Activated naive CD8-positive, alpha-beta T cell treated with anti-CD3 and anti-CD28 coated beads, Interleukin-2, amount 10 ng/mL, durations not matched to agents 7 days and 5 days (primary cell): ENCODE measurements at places on chromosomes 11 and 22.

DNA sequence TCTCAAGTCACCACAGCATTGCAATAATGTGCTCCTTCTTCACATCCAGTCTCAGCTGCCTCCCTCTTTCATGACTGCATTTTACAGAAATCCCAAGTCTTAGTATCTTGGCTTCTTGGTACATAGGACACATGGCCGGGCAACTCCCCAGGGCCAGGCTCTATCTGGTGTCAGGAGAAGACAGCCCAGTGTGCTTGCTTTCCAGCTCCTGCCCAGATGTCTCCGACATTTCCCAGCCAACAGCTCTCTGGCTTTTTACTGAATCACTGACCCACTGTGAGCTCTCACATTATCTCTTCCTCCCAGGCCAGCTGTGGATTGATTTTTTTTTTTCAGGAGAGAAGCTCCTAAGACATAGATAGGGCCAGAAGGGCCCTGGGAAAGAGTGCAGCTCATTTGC lies 346.0 kb upstream of the C11orf87 start:
- no peak for DNase-seq

DNA sequence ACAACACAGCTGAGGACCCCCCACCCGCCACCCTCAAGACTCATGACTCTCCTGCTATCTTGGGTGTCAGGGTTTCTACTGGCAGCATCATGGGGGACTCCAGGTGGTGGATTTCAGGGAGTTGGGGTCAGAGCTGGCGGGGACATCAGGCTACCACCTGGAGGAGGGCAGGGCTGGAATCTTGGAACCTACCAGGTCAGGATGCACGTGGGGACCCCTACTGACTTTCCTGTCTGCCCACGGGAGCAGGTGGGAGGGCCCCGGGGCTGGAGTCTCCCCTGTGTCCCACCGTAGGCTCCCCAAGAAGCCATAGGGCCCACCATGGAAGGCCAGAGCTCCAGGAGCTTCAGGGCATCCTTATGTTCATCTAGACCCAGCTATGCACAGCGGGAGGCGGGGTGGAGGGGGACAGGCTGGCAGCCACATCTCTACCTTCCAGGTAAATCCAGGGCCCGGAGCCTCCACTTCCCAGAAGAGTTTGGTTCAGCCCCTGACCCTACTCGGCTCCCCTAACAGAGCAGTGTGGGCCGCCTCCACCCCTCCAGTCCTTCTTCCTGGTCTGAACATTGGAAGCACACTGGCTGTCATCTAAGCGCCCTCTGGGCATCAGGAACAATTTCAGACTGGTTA lies 10.0 kb downstream of the SLC37A2 start:
- DNase-seq = no peak

DNA sequence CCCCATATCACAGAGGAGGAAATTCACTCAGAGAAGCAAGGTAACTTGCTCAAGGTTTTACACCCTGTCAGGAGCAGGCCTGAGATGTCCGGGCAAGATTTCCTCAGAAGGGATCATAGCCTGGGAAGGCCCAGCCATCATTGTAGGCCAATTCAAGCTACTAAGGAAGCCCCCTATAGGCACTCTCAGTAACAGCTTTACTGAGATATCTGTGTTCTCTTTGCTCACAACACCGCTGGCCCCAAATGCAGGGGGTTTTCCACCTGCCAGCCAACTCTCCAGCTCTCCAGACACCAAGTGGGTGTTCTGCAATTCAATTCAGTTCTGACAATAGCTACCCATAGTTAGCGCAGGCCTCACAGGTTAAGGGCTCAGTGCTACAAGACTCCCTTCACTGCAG lies 84.0 kb downstream of the SLC36A4 start:
- no peak for DNase-seq

DNA sequence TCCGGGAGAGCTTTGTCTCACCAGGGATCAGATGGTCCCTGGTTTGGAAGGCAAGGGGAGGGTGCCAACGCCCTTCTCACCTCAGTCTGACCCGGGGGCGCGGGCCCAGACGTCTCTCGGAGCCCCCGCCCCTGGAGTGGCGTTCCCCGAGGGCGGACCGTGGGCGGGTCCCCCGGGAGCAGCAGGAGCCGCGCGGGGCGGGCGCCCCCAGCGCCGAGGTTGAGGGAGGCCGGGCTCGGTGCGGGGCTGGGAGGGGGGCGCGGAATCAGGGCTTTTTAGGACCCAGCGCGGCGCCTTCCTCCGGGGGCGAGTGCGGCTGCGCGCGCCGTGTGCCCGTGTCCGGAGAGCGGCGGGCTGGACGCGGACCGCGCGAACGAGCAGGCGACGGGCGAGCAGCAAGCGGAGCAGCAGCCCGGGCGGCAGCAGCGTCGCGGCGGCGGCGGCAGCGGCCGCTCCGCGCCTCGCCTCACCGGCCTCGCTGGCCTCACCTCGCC lies at the start of gene KCNC1:
TSS of gene KCNC1 (plus strand) at position 364 of the 494 bp plus-strand sequence. CDS start 1,222 bp downstream, outside the sequence.
- no peak for DNase-seq

- no peak for DNase-seq
Observed at GRCh38 chr11:116300232-116300631, 472.6 kb downstream of the BUD13 start.

DNA sequence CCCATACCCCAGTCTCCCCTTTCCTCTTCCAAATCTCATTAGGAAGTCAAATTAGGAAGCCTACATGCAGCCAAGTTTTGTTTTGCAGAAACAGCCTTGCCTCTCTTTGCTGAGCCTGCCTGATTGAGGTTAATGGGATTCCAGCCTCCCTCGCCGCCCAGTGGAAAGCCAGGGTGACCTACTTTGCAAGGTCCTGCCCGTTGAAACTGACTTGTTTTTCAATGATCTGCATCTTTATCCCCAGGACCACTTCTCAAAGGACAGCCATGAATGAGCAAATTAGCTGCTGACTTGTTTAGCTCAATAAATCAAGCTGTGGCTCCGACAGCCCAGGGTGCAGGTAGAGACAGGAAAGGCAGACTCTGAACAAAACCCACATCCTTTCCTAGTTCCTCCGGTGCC lies 110.4 kb downstream of the RRAS2 start:
- DNase-seq = no peak

- peak; percentile 54 for DNase-seq
Observed at GRCh38 chr11:20131788-20132666, 28.2 kb downstream of the DBX1 start.

GRCh38 chr11:11186249-11186648 lies 166.8 kb downstream of the CSNK2A3 start:
- DNase-seq = no peak

DNA sequence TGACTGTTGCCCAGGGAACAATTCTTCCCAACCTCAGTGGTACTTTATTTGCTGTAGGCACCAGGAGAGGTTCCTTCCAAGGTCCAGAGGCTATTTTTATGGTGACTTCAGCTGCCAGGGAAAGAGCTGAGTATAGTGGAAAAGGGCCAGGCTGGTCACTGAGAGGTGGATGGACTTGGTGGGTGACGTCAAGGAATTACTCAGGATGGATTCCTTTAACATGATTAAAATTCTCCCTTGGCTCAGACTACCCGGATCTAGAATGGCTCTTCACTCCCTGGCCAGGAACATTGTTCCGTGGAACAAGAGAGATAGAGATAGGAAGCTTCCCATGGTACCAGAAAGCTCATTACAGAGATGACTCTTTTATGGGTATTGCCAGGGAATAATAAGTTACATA lies 8.7 kb upstream of the CALCA start:
- DNase-seq = no peak

DNA sequence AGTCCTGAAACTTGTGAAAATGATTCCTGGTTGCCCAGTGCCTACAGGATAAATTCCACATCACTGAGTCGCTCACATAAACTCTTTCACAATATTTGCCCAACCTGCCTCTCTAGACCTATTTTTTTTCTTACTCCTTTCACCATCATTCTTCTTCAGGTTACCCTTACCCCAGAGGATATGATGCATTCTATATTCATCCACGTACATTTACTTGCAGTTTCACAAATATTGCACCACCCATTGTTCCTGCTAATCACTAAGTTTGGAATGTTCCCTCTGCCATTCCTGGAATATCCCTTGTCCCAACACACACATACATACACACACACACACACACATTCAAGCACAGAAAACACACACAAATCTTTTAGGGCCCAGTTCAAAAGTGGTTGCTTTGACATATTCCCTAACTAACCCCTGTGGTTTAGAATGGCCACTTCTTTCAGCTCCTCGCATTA lies 379.5 kb downstream of the ETS1 start:
- no peak for DNase-seq

DNA sequence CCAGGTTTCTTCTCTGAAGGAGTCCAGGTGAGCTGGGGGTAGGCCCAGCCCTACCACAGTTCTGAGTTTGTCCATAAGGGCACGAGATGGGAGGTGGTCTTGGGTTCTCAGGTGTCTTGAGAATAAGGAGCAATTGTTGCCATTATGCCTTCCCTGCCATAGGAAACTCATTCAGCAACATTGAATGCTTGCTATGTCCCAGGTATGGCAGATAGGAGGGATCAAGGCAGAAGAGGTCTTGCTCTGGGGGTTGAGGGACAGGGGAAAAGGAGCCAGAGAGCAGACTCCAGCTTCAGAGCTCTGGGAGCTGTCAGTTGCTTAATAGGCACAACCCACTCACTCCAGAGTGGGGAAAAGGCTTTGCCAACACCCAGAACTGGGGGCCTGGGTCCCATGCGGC lies 4.3 kb downstream of the SELENOM start:
- DNase-seq = no peak

GRCh38 chr22:25363474-25363873 lies 144.0 kb downstream of the CRYBB2 start:
- DNase-seq = no peak

DNA sequence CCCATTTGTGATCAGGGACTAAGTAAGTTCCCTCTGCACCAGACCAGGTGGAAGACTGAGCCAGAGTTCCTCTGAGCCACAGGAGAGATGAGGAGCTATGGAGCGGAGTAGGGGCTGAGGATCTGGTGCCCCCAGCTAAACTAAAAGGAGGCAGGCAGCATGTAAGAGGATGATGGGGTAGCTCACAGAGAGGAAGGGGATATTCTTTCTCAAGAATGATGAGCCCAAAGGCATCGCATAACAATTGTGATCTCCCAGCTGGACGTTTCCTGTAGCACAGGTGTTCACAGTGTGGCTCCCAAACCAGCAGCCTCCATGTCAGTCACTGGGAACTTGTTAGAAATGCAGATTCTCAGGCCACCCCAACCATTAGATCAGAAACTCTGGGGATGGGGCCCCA lies 24.4 kb downstream of the ADAMTS8 start:
- no peak for DNase-seq

GRCh38 chr11:108786281-108786990 lies 121.6 kb downstream of the DDX10 start:
- DNase-seq = no peak

DNA sequence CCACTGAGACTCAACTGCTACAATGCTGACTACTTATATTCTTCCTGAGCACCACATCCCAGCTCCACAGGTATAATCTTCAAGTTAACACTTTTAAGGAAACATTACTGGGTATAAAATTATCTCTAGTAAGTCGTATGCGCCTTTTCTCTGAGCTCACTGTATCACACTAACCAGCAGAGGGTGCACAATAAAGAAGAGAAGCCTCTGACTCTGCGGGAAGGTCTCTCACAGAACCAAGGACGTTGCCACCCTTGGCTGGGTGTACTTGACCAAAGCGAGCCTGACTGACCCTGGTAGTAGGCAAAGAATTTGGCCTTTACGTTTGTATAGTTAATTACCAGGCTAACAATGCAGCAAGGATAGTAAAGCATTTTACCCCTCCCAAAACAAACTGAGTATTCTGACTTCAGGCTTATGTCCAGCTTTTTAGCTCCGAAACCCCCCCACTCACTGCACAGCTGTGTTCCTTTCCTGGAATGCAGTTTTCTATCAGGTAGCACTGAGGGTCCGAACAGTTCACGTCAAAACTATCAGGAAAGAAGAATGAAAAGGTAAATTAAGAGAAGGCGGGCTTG lies at the start of gene BTBD18:
TSS of gene BTBD18 (minus strand) at position 144 of the 578 bp plus-strand sequence. CDS start 631 bp downstream, outside the sequence.
- no peak for DNase-seq

DNA sequence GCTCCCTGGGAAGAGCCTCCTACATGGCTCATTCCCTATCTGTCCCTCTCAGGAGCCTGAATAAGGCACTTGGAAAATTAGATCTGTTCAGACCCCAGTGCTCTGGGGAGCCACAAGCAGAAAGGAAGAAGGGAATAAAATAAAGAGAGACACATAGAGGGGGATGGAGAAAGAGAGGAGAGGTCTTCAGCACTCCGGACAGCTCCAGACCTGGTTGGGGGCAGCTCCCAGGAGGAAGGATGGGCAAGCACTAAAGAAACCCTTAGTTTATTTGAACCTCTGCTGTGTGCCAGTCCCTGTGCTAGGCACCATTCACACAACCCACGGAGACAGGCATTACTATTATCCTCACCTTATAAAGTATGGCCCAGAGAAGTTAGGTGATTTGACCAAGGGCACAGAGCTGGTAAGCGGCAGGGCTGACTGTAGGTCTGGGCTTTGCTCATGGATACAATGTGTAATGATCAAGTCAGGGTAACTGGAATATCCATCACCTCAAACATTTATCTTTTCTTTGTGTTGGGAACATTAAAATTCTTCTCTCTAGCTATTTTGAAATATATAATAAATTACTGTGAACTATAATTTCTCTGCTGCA lies 53.7 kb upstream of the LRRC32 start:
- DNase-seq = no peak

- no peak for DNase-seq
Observed at GRCh38 chr11:64854534-64855502, 10.4 kb upstream of the CDC42BPG start.

DNA sequence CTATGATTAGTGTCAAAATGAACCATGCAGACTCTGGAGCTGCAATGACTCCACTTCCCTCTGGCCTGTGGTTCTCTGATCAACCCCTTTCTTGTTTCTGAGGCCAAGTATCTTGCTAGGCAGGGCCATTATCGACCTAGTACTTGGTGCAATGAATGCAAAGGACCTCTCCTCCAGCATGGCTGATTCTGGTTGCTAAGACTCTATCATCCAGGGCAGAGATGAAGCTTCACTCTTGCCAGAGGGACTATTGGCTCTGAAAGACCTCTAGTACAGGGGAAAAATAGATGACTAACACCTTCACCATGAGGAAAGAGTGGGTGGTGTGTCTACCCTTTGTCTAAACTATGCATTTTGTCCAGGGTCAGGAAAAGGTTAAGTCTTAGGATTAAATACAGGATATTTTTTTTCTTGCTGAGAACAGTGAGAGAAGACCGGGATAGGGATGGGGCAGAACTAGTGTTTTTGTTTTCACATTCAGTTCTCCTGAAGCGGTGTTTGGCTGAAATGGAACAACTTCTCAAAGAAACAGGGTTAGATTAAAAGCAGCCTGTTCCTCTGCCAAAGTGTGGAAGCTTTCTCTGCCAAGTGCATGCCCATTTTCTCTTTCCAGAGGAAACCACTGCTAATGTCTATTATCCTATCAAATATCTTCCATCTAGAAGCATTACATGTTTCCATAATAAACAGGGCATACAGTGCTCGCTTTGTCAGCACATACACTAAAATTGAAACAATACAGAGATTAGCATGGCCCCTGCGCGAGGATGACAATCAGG lies 5.0 kb upstream of the MTFP1 start:
- DNase-seq = no peak
